Suprapubic skin (tissue), 4 donors: ENCODE measurements at places on chromosomes 2 and 18.
A peak's percentile ranks its signal among the peaks of the same experiment; 100 is the strongest.

DNA sequence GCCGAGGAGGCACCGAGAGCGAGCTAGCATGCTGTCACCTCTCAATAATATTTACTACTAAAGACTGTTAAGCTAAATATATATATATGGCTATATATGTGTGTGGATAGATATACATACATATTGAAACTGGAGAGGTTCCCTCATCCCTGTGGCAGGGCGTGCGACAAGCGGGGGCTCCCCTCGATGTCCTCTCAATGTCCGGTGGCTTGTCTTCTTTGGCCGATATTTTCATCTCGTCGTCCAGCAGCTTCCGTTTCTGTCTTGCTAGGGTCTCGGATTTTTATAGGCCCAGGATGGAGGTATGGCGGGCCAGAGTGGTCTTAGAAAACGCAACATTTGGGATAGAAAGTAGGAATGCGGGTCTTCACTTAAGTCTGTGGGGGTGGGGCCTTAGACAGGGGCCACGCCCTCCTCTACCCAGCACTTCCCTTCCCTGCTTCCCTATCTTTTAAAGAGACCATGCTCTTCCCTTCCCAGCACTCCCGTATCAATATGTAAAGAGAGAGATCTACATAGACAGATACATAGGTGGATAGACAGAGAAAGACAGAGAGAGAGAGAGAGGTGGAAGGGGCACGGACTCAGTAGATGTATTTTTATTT is 866.8 kb downstream of the DSC3 start:
- H3K36me3 ChIP-seq = no peaks in the 10 kb centered on the region
- DNase-seq = no peak
- no peaks in the 10 kb centered on the region for H3K4me1 ChIP-seq
- no peaks in the 10 kb centered on the region for H3K27me3 ChIP-seq

DNA sequence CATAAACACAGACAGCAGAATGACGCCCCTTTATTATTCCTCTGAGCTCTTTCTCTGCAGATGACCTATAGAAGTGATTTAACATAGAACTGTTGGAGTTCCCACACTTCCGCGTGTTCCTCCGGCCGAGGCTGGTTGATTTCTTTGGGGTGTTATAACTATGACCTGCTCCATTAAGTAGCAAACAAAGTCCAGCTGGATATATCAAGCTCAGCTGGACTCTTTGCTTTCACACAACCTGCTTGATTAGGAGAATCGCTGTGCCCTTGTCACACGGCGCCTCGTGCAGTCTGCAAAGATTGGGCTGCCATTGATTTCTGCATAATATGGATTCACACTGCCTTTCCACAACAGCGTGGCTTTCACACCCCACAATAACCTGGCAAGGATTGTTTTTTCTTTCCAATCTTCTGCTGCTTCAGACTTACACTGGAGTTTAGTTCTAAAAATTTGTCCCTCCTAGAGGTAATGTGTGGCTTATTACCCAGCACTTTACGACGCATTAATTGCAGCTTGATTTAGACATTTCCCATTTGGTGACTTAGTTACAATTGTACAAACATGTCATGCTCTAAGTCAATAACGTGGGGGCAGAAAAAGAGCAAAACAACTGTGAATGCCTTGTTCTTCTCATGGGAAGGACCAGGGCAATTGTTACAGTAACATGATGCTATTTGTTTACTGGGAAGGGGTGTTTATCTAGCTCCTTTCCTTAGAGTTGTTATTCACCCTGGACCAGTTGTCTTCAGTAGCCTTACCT is 485.7 kb downstream of the TXNL1 start:
- no peaks in the 10 kb centered on the region for H3K36me3 ChIP-seq
- no peak overlapping the region for H3K27ac ChIP-seq
- H3K4me1 ChIP-seq = no peaks in the 10 kb centered on the region
- no peak overlapping the region for H3K4me3 ChIP-seq
- no peaks in the 10 kb centered on the region for H3K27me3 ChIP-seq

DNA sequence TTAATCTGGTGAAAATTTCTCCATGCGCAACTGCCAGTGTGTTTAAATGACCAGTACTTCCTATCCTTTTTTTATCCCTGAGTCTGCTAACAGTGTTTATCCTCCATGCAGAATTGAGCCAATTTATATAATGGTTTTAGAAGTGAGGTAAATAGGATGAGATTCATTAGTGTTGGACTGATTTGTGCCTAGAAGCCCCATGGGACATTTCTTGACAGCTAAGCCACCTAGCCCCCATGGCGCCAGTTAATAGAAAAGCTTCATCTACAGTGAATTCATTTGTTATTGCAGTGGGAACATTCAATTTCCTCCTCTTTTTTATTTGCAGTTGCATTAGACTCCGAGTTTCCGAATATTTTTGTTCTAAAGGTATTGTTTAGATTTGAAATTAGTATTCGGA is 175.6 kb downstream of the ARL6IP6 start:
- H3K4me1 ChIP-seq = no peaks in the 10 kb centered on the region
- no peaks in the 10 kb centered on the region for H3K27me3 ChIP-seq
- no peak overlapping the region for H3K27ac ChIP-seq
- no peak for DNase-seq
- no peaks in the 10 kb centered on the region for H3K36me3 ChIP-seq
- no peak overlapping the region for H3K4me3 ChIP-seq

GRCh38 chr2:111134055-111134454 is 13.3 kb downstream of the BCL2L11 start:
- no peak overlapping the region for H3K27ac ChIP-seq
- H3K27me3 ChIP-seq = no peaks in the 10 kb centered on the region
- H3K4me3 ChIP-seq = no peak overlapping the region
- H3K4me1 ChIP-seq = peaks cover 13% of the 10 kb centered on the region

DNA sequence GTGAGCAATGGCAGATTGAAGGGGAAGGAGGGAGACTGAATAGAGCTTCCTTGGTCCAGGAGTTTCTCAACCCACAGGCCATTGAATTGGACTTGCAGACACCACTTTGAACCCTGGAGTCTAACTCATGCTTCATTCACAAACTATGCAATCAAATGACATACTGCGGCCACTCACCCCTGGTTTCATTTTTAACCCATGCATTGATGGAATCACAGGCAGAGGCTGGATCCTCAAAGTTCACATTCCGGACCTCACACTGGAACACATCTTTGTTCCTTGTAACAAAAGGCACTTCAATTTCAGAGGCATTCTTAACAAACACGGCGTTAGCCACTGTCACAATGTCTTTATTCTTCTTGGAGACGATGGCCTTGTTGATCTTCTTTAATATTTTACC is 40.7 kb downstream of the MRPL44 start:
- no peaks in the 10 kb centered on the region for H3K27me3 ChIP-seq
- H3K36me3 ChIP-seq = no peaks in the 10 kb centered on the region
- H3K27ac ChIP-seq = no peak overlapping the region
- H3K4me1 ChIP-seq = no peaks in the 10 kb centered on the region
- no peak overlapping the region for H3K4me3 ChIP-seq

DNA sequence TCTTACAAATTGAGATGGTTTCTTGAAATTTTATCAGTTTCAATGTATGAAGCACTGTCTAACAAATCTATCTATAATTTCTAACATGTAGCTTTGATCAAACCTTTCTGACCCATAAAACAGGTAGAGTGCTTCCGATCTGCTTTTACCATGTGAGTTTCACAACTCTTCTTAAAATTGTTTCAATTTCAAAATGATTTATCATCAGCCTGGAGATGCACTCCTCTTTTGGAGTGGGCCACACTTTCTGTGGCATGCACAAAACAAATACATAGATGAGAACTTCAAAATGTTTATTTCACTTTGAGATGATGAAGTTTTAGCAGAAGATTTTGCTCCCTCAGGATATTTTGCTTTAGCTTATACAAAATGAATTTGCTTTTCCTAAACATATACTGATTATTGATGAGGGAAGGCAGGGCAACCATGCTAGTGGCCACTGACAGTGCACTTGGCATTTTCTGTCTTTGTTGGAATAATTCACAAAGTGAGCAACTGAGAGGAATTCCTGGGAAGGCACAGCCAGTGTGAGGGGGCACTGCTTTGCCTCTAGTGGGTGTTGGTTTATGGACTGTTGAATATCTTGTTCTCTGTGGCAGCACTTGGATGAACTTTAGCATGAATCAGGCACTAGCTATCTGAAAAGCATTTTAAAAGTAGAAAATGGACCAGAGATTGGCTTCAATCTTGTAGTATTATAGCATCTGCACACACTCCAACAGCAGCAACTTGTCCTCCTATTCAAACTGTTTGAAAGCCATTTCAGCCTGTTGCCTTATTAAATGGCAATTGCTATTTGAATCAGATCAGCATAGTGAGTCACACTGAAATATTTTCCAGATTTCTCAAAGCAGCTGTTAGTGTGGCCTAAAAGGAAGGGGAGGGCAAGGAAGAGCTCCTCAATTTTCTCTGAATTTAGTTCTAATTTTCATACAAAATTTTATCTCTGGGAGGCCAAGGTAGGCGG is 193.2 kb downstream of the CCDC85A start:
- no peaks in the 10 kb centered on the region for H3K36me3 ChIP-seq
- H3K4me3 ChIP-seq = no peak overlapping the region
- no peaks in the 10 kb centered on the region for H3K27me3 ChIP-seq
- DNase-seq = no peak

- peak; percentile 78 for DNase-seq
- H3K27me3 ChIP-seq = no peaks in the 10 kb centered on the region
- peaks cover 39% of the 10 kb centered on the region for H3K36me3 ChIP-seq
- peaks cover 20% of the 10 kb centered on the region for H3K4me1 ChIP-seq
- no peak overlapping the region for H3K4me3 ChIP-seq
Observed at GRCh38 chr18:79486356-79487182, 90.8 kb downstream of the NFATC1 start.

DNA sequence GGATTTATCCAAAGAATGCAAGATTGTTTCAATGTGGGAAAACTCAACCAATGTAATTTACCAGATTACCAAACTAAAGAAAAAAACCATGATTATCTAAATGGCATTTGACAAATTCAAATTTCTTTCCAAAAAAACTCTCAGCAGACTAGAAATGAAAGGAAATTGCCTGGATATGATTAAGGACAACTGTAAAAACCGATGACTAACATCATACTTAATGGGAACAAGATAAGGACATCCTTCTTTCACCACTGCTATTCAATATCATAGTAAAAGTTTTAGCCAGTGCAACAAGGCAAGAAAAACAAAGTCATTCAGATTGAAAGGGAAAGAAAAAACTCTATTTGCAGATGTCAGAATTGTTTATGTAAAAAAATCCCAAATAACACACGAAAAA is 4.4 kb upstream of the CCDC150 start:
- no peak overlapping the region for H3K27ac ChIP-seq
- H3K36me3 ChIP-seq = no peaks in the 10 kb centered on the region
- peaks cover 4% of the 10 kb centered on the region for H3K4me1 ChIP-seq
- H3K27me3 ChIP-seq = no peaks in the 10 kb centered on the region
- no peak overlapping the region for H3K4me3 ChIP-seq

- no peak overlapping the region for H3K27ac ChIP-seq
- no peak for DNase-seq
- H3K36me3 ChIP-seq = peaks cover 3% of the 10 kb centered on the region
- H3K4me1 ChIP-seq = no peaks in the 10 kb centered on the region
- H3K27me3 ChIP-seq = peaks cover 4% of the 10 kb centered on the region
Observed at GRCh38 chr2:99554871-99555270, 65.1 kb upstream of the REV1 start.

DNA sequence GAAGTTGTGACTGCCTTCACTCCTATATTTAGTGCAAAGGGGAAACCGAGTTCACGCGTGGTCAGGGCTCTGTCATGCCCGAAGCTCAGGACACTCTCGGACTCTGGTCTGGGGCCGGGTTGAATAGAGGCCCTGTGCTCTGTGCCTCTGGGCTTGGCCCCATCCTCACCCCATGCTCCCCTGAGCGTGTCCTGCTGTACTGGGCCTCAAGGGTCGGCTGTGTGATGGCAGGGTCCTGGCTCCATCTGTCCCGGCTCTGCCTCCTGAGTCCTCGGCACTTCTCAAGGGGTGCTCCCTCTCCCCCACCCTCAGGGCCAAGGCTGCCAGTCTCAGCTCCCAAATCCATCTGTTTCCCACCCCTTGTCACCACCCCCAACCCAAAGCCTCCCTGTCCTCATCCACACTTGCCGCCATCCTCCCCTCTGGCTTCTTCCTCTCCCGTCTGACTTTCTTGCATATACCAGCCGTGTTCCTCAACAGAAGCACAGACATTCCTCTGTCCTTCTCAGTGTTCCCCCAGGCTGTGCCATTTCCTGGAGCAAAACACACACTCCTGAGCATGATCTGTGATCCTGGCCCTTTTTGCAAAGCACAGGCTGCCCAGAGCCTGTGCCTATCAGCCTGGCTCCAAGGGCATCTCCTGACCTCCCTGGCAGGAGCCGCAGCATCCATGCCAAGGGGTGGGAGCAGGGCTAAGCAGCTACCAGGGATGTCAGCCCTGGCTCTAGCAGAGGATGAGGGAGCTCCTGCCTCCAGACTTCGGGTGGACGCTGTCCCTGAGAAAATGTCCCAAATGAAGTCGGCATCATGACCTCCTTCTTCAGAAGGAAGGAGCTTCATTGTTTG is 64.2 kb upstream of the OTOS start:
- H3K27ac ChIP-seq = no peak overlapping the region
- peaks cover 47% of the 10 kb centered on the region for H3K27me3 ChIP-seq
- H3K36me3 ChIP-seq = no peaks in the 10 kb centered on the region
- DNase-seq = peak; percentile 38

GRCh38 chr2:40827392-40827791 is 375.5 kb upstream of the SLC8A1 start:
- no peaks in the 10 kb centered on the region for H3K27me3 ChIP-seq
- no peak overlapping the region for H3K4me3 ChIP-seq
- DNase-seq = no peak
- no peaks in the 10 kb centered on the region for H3K4me1 ChIP-seq
- no peak overlapping the region for H3K27ac ChIP-seq
- H3K36me3 ChIP-seq = no peaks in the 10 kb centered on the region

GRCh38 chr2:18762667-18763066 is 173.3 kb upstream of the NT5C1B start:
- no peak overlapping the region for H3K4me3 ChIP-seq
- H3K36me3 ChIP-seq = no peaks in the 10 kb centered on the region
- no peak for DNase-seq

- no peak overlapping the region for H3K4me3 ChIP-seq
- H3K4me1 ChIP-seq = peaks cover 40% of the 10 kb centered on the region
- DNase-seq = no peak
- no peak overlapping the region for H3K27ac ChIP-seq
Observed at GRCh38 chr2:235663875-235664274, 170.0 kb downstream of the AGAP1 start.

- H3K4me1 ChIP-seq = peaks cover 7% of the 10 kb centered on the region
- DNase-seq = no peak
- H3K27me3 ChIP-seq = no peaks in the 10 kb centered on the region
- H3K4me3 ChIP-seq = no peak overlapping the region
- no peaks in the 10 kb centered on the region for H3K36me3 ChIP-seq
Observed at GRCh38 chr2:187429989-187430388, 18.1 kb downstream of the CALCRL start.

- peaks cover 8% of the 10 kb centered on the region for H3K4me1 ChIP-seq
- DNase-seq = no peak
- no peak overlapping the region for H3K4me3 ChIP-seq
- no peaks in the 10 kb centered on the region for H3K27me3 ChIP-seq
- no peaks in the 10 kb centered on the region for H3K36me3 ChIP-seq
Observed at GRCh38 chr2:152588998-152589397, 128.3 kb downstream of the PRPF40A start.

- no peak overlapping the region for H3K27ac ChIP-seq
- H3K4me1 ChIP-seq = no peaks in the 10 kb centered on the region
- no peak overlapping the region for H3K4me3 ChIP-seq
- H3K36me3 ChIP-seq = no peaks in the 10 kb centered on the region
Observed at GRCh38 chr2:1101982-1102590, 151.4 kb downstream of the SNTG2 start.
